ENCODE measurements at places on chromosomes 6 and 20.

DNA sequence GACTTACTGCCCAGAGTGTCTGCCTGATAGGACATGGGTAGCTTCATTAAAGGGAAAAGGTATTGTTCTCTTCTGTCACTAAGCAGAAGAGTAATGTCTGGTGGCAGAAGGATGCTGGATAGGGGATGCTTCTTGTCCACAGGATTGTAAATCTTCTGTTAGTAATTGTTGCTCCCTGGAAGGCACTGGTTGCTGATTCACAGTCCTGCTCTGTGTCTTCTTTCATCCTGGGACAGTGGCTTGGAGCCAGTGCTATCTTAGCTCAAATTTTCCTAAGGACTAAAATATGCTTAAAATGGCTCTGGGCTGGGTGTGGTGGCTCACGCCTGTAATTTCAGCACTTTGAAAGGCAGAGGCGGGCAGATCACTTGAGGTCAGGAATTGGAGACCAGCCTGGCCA lies 48.0 kb downstream of the SYTL3 start:
- no peak for DNase-seq

GRCh38 chr20:20070871-20071726 lies 18.8 kb downstream of the CFAP61 start:
- DNase-seq, result no peak

GRCh38 chr6:106561686-106562405 lies 67.5 kb downstream of the RTN4IP1 start:
- DNase-seq, result no peak

GRCh38 chr6:84763886-84764331 lies 489 bp downstream of the TBX18 start:
- no peak for DNase-seq

- DNase-seq, result no peak
Observed at GRCh38 chr6:111347589-111347988, 135.4 kb downstream of the REV3L start.

DNA sequence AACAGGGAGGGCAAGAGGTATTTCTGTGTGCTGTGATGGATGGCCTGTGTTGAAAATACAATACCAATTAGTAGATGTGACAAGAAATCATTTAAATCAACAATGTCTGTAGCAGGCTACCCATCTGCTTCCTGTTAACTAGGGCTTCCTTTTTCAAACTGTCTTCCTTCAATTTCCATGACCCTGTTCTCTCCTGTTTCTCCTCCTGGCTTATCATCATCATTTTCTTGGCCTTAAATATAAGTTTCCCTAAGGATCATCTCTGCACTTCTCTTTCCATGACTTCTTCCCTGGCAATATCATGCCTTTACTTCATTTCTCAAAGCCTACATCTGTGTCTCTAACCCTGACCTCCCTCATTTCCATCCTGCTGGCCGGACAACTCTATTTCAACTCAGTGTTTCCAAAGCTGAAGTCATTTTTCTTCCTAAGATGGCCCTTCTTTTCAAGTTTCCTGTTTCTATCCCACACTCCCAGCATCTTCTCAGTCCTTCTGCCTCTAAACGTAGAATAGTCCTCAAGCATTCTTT lies 18.2 kb downstream of the ZC2HC1B start:
- no peak for DNase-seq

GRCh38 chr20:13684566-13685222 lies 46.0 kb upstream of the TASP1 start:
- DNase-seq, result no peak

- no peak for DNase-seq
Observed at GRCh38 chr20:40551125-40551530, 137.9 kb downstream of the MAFB start.

- no peak for DNase-seq
Observed at GRCh38 chr6:43107344-43108062, 31.4 kb downstream of the PTK7 start.

DNA sequence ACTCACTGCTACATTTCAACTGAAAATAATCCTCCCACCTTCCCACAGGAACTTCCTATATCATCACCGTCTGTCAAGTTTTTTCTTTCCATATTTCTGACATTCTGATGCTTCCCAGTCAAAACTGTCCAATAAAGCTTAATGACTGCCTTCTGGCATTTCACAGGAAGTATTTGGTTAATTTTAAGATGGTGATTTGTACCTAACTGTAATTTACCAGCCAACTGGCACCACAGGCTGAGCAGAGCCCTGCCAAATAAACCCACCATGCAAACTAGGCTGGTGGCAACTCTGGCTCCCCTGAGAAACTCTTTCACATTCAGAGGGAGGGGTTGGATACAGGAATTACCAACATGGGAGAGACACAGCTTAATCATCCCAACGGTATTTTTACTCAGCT lies 50.0 kb downstream of the KLHL32 start:
- DNase-seq, result no peak

DNA sequence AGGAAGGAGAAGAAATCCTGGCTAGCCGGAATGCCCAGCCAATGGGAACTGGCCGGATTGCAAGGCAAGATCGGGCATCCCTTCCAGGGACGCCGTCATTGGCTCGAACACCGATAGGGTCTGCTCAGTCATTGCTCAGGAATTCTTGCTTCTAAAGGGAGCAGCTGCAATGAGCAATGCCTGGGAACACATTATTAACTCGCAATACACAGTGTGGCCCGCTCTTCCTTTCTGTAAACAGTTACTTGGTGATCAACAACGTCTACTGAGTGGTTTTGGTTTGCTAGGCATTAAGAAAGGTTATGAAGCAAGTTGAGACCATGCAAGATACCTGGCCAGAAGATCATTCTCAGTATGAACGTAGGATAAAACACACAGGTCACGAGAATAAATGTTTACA lies 165.4 kb upstream of the CITED2 start:
- DNase-seq, result no peak

DNA sequence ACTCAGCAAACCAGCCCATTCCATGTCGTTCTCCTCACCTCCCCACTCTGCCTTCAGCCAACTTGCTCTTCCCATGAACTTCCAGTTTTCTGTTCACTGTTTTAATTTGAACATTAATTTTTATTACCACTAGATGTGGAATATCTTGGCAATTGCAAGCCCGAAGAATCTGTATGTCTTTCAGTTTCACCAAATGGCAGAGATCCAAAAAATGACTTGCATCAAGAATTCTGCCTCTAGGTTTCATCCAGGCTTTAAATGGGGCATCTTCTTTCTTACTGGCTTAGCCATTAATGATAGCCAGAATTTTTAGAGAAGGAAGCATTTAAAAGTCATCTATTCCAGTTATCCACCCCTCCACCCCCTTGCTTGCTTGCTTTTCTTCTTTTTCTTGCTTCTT lies 39.0 kb downstream of the CAP2 start:
- no peak for DNase-seq

- DNase-seq, result no peak
Observed at GRCh38 chr20:62461157-62461556, 14.6 kb downstream of the GATA5 start.

DNA sequence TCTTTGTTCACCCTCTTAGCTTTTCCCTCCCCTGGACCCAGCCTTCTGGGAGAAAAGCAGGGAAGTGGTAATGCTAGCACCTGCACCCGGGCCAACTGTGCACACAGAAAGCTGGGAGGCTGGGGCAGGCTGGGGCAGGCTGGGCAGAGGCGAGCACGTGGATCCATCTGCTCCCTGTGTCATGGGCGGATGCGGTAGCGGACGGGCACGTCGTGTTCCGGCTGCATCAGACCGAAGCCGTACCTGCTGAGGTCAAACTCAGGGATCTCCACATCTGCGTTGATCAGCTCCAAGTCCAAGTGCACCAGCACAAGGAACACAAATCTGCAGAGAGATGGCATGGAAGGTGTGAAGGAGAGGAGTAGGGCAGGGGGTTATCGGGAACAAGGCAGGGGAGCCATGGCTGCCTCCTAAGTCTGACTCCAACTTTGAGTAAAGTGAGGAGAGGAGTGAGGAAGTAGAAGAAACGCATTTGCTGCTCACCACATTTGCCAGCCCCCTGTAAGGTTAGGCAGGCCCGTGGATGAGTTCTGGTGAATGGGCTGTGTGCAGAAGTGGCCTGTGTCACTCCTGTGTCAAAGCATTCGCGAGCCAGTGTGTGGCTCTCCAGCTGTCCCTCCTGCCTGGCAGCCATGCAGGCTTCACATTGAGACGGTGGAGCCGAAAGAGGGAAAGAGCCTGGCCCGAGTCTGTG lies 25.4 kb upstream of the KCNB1 start:
- DNase-seq, result no peak

- no peak for DNase-seq
Observed at GRCh38 chr6:54264581-54265272, 43.5 kb upstream of the TINAG start.

DNA sequence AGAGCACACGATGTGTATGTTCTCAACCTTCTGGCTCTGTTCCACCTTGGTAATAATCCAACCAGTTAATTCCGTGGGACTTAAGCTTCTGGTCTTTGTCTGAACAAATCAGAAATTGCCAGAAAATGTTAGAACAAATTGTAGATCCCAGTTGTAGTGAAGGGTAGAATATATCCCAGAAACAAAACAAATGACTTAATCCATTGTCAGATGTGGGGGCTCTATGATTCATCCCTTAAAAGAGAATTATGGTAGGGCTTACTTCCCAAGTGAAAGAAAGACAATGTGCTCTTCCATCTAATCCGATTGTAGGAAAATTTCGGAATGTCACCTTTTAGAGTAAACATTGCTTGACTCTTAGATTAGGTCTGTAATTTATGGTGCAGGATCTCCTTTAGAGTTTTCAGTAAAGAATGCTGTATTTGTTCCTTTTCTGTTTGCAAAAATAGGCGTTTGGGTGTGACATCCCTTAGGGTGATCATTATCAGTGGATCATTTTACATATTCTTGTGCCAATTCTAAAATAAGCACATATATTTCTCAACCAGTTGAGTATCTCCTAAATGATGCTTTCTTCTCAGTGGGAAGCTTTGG lies 234.5 kb upstream of the ZNF217 start:
- no peak for DNase-seq

- DNase-seq, result peak; percentile 78
Observed at GRCh38 chr20:41697861-41698559, 79.8 kb upstream of the CHD6 start.

DNA sequence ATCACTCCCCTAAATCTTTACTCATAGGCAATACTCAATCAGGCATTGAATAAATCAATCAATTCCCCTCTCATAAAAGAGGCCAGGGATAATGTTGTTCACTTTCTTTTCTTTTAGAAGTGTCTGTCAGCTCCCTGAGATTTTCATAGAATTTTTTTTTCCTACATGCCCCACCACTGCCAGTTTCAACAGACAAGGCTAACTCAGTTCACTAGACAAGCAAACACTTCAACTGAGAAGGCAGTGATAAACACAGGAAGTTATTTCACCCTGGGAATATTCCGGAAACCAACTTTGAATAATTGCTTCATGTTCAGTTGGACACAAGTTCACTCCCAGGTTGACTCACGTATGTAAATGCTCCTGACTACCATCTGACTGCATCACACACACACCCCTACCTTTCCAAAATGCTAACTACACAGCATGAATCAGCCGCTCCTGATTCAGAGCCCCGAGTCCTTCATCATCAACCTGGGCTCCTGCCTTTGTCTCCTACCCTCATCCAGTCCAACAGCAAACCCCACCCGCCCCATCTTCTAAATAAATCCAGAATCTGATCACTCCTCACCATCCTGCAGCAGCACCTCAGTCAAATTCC lies 143.9 kb downstream of the BCAS1 start:
- peak; percentile 76 for DNase-seq

DNA sequence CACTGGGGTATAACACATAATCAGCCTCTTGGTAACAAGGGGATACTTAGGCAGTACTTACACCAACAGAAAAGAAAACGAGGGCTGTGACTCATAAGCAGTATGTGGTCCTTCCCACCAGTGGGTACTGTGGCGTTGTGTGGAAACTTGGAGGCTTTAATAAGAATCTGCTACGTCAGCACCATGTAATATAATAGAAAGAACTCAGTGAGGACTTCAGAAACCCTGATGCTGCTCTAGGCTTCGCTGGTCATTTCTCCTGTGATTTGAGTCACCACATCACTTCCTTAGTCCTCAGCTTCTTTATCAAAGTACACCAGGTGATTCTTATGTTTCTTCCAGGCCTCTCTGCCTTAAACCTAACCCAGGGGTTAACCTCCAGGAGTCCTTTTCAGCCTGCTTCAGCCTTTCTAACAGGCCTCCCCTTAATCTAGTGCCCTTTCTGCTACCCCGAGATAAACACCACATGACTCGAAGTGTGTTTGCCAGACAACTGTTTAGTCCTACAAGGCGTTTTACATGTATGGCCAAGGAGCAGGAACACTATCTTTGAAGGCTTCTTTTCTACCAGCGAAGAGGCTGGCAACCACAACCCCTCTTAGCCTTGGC lies 68.5 kb downstream of the FYN start:
- no peak for DNase-seq

GRCh38 chr6:43954311-43955131 lies 172.7 kb downstream of the MRPL14 start:
- DNase-seq, result no peak

GRCh38 chr6:43999628-44000027 lies 127.6 kb downstream of the MRPL14 start:
- DNase-seq, result no peak

DNA sequence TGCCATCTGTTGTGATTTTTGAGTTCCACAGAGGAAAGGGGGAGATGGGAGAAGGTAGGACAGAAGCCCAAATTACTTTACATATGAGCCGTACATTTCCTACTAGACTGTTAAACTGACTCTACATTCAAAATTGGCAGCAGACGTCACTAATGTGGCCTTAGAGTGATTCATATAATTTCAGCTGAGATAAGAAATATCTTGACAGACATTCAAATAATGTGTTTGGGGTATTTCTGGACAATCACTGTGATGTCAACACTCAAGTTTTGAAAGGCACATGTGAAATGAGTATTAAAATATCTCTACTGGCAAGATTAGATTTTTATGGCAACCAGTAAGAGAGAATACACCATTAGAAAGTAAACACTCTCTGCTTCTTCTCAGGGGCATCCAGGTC lies 104.0 kb downstream of the MTFR2 start:
- no peak for DNase-seq

- no peak for DNase-seq
Observed at GRCh38 chr6:152594701-152595100, 42.5 kb downstream of the SYNE1 start.

DNA sequence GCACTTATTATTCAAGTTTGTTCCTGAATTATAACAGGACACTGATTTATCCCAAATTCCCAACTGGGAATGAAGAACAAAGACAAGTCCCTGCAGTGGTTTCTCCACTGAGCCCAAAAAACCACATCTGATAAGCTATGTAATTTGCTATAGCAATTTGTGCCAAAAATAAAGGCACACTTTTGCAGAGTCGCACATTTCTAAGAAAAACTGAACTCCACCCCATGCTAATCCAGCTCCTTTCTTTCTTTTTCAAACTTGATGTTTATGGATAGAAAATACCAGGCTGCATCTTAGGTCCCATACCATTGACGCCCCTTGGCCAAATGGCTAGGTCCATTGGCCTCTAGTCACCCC lies 170.2 kb upstream of the CITED2 start:
- DNase-seq, result no peak
